ENCODE measurements at places on chromosomes 7 and 10.

DNA sequence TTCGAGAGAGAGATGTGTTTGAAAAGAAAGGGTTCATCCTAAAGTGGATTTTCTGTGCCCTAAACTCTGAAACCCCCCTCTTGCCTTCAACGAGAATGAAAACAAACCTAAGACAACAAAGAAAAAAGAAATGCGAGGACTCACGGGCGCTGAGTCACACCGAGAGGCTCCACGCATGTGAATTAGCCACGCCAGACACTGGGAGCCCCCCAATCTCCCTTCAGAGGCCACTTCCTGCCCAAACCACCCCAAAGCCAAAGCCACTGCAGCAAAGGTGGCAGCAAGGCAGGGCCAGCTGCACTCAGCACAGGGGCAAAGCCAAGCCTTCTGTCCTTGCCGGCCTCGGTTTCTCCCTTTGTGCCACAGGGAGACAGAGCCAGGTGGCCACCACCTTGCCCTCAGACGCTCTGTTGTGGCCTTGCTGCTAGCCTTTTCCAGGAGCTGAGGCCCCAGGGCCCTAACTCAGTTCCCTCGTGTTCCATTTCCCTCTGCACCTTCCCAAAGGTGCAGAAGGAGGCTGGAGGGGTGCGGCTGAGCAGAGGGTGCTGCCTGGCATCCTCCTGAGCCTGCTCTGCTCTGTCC is 93.3 kb downstream of the FAM53B start:
- no peak for DNase-seq

GRCh38 chr10:109427411-109427810 is 495.9 kb downstream of the XPNPEP1 start:
- no peak for DNase-seq

DNA sequence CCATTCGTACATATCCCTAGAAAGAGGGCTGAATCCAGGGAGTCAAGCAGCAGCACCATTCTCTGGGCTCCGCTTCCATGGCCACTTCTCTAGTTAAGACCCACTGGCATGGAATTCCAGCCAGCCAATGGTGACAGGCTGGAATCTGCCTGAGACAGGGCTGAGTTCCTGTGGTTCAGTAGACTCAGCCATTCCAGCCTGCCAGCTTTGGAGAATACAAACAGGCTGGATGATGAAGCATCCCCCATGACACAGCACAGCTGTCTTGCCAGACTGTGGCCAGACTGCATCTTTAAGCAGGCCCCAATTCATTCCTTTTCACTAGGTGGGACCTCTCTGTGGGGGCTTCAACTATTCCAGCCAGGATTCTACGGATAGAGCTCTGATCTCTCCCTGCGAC is 329.6 kb downstream of the XPNPEP1 start:
- DNase-seq, result no peak

- no peak for DNase-seq
These were observed 3.9 kb downstream of the RGR start for GRCh38 chr10:84248794-84249193.

GRCh38 chr7:129257168-129257567 is 32.3 kb downstream of the AHCYL2 start:
- DNase-seq, result no peak

DNA sequence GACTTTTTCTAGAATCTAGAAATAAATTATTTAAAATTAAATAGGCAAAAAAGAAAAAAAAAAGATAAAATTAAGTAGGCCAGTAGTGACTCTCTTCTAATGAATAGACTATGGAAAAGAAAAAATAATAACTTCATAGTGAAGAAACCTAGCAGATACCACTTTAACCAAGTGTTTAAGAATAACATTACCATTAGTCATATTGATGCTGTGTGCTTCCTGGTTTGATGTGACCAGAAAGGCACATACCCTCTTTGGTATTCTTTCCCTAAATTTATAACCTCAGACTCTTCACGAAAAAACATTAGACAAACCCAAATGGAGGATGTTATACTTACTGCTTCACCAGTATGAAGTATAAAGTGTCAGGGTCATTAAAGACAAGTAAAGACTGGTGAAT is 42.6 kb downstream of the KIF20B start:
- DNase-seq, result no peak

DNA sequence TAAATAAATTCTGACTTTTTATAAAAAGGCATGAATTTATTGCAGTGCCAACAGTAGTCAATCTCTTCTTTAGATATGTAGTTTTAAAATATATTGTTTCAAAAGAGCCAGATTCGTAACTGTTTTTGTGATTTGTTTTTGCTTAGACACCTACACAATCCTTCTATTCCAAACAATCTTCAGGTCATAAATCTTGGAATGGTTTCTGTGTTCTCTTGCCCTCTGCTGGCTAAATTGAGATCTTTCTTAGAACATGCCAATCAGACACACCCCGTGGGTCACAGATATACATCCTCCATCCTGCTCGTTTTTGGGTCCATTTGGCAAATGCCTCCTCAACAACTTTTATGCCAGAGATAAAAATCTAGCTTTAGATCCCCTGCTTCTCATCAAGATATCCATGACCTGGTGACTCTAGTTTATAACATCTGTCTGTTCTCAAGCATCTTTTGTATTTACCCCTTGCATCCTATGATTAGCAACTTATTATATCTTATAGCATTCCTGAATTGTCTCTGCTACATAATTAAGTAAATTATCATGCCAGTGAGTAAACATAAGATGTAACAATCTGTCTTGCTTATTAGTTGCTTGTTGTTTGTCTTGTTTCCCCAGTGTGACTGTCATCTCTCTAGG is 35.3 kb upstream of the IFRD1 start:
- peak; percentile 59 for DNase-seq

- DNase-seq, result no peak
These were observed 15.7 kb upstream of the ZNF862 start for GRCh38 chr7:149822353-149822943.

GRCh38 chr10:57972783-57973182 is 294.9 kb downstream of the IPMK start:
- no peak for DNase-seq

- DNase-seq, result no peak
These were observed 99.5 kb downstream of the FANK1 start for GRCh38 chr10:125995726-125996304.

- DNase-seq, result no peak
These were observed 53.3 kb downstream of the ZNF680 start for GRCh38 chr7:64509583-64509982.

GRCh38 chr7:12490107-12490688 is 80.3 kb upstream of the SCIN start:
- peak; percentile 70 for DNase-seq

- peak; percentile 35 for DNase-seq
These were observed 43.7 kb downstream of the DNAJB9 start for GRCh38 chr7:108613147-108613948.

DNA sequence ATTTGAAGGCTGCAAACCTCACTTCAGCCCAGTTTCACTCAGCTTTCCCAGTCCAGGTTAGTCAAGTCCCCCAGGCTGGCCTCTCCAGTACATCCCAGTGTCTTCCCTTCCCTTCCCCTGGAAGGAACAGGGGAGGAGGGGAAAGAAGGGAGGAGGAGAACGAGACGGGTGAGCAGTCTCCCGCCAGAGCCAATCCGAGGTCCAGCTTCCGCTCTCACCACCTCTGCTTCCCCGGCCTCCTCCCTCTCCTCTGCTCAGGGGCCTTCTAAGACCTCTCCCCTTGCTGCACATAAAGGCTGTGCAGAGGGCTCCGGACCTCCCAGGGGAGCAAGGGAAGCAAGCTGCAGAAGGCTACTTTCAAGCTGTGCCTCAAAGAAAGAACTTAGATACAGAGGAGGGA is 4.1 kb downstream of the ATG9B start:
- DNase-seq, result no peak

- DNase-seq, result no peak
These were observed 10.2 kb downstream of the ZRANB1 start for GRCh38 chr10:124952123-124952522.

DNA sequence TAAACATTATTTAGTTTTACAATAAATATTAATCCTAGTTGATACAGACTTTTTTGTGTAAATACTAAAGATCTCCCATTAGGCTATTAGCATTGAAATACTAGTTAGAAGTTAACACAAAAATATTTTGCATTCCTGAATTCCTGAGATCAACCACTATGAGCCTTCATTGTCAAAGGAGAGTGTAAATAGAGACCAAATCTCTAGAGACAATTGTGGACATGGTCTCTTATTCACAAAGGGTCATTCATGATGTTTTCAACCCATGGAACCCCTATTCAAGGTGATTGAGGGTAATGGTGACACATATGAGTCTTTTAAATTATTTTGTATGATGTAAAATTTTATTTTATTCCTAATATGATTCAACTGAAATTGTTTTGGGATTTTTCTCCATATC is 1454.8 kb upstream of the LRRTM3 start:
- DNase-seq, result no peak

DNA sequence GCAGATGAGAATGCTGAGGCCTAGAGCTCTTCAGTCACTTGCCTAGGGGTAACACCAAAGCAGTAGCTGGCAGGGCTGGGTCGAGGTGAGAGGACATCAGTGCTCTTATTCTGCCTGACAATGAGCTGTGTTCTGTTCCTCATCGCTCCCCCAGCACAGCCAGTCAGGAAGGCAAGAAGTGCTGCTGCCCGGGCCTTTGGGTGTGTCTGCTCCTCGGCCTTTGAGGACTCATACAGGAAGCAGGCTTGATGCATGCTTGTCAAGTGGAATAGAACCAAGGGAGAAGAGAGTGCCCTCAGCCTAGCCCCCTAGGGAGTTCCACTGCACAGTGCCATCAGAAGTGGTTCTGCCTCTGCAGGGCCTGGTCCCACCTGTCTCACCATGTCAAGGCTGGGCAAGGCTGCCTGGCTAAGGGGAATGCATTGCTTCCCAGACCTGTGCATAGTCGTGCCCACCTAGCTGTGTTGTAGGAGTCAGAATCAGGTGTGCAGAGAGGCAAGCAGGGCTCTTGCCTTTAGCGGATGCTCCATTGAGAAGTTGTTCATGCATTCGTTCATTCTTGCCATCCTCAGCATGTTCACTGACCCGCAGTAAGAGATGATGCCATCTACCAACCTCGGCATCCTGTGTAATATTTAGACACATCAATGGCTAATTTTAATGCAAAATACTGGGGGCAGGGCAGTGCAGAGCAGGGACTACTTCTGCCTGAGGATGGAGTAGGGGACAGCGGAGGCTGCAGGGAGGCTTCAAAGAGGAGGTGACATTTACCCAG is 156.6 kb downstream of the RPS24 start:
- no peak for DNase-seq

GRCh38 chr10:27537787-27538186 is 33.7 kb downstream of the RAB18 start:
- DNase-seq, result no peak

- no peak for DNase-seq
These were observed 29.6 kb upstream of the SOSTDC1 start for GRCh38 chr7:16494955-16495719.

GRCh38 chr7:20305726-20306125 is 25.0 kb upstream of the ITGB8 start:
- no peak for DNase-seq

DNA sequence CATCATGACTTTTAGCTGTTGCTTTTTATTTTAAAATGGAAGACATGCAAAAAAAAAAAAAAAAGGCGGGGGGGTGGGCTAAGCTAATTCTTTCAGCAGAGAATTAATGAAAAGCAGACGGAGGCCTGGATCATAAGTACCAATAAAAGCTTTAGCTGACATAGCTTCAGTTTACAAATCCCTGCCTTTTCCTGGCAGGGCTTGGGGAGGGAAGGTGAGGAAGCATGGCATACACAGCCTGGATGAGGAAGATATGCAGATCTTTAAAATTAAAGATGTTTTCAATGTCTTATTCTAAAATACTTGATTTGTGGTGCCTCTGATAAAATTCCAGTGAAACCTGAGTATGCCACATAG is 57.0 kb downstream of the ICA1 start:
- DNase-seq, result no peak

DNA sequence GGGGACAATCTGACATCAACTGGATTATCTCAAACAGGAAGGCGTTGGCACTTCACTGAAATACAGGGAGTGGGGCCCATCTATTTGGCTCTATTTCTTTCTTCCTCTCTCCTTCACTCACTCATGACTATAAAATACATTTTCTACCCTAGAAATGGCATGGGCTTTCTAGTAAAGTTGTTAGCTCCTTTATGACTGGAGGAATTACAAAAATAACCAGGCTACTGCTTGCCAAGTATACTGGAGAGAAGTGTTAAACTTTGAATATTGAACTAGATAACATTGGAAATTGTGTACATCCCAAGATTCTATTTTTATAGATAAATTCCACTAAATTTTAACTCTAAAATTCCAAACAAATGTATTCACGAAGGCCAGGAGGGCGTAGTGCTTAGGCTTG is 255.7 kb upstream of the SORCS1 start:
- DNase-seq, result no peak

GRCh38 chr7:44313016-44313415 is 12.4 kb downstream of the CAMK2B start:
- no peak for DNase-seq

DNA sequence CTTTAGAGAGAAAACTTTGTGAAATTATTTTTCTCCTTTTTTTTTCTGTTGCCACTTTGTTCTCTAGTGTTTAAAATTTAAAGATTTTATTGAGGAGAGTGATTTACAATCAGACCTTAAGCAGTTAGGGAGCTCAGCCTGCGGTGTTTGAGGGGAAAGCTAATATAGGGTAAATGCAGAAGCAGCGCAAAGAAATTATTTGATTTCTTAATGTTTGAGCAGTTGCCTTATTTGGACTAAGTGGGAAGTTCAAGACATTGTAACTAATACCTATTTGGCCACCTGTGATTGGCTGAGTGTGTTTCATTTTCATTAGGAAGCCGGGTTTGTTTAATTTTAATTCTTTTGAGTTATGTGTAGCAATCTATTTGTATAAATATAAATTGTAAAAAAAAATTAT is 25.3 kb downstream of the WAC start:
- DNase-seq, result no peak

DNA sequence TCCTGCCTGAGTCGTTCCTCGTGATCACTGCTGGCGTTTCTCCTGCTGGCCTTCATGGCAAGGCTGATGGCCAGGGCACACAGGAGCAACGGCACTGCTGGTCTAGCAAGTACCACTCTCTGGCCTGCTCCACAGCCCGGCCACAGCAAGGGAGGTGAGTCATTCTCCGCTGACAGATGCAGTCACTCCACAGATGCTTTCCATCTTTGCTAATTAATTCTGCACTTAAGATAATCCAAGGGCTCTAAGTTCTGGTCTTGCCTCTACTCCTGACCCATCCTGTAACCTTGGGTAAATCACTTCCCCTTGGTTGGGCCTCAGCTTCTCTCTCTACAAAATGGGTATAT is 244.4 kb downstream of the RPS24 start:
- DNase-seq, result no peak

DNA sequence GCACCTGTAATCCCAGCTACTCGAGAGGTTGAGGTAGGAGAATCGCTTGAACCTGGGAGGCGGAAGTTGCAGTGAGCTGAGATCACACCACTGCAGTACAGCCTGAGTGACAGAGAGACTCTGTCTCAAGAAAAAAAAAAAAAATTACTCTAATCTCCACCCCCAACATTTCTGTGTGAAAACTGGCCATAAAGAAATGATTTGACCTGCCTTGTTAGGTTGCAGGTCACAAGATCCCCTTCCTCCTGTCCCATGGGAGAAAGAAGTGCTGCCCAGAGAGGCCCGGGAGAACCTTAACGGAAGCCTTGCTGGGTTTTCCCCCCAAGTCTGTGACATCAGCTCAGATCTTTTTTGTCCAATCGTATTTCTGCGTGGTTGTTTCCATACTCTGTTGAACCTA is 8.7 kb upstream of the CALHM1 start:
- no peak for DNase-seq

- DNase-seq, result peak; percentile 79
These were observed 112.6 kb upstream of the TBX20 start for GRCh38 chr7:35366167-35367155.

Data from NCI-H146 (cell line).